ENCODE measurements at places on chromosomes 7 and 10.

- no peak for DNase-seq
Measured at GRCh38 chr10:633279-634245, 55.9 kb downstream of the DIP2C start.

- DNase-seq = no peak
Measured at GRCh38 chr10:70804421-70804808, 11.3 kb upstream of the SGPL1 start.

DNA sequence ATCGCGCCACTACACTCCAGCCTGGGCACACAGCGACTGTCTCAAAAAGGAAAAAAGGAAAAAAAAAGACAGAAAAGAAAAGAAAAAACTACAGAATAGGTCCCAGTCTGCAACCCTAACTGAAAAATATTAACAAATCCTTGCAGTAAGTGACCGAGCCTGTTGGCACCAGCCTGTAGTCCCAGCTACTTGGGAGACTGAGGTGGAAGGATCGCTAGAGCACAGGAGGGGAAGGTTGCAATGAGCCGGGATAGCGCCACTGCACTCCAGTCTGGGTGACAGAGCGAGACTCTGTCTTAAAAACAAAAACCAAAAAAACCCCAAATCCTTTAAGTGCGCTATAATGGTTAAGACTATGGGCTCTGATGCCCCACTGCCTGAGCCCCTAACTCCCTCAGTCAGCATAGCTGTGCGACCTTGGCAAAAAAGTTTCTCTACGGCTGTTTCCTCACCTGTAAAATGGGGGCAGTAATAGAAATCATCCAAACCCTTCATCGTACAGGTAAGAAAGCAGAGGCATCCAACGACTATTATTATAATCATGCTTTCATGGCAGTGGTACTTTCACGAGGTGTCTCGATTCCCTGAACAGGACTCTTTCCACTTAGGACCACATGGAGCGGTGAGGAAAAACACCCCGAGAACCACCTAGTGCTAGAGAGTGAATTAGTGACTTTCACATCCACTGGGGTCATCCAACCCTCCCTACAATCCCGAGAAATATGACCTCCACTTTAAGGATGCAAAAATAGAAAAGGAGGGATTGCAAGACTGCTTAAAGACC, 755 bp downstream of the TOMM7 start:
- no peak for DNase-seq

DNA sequence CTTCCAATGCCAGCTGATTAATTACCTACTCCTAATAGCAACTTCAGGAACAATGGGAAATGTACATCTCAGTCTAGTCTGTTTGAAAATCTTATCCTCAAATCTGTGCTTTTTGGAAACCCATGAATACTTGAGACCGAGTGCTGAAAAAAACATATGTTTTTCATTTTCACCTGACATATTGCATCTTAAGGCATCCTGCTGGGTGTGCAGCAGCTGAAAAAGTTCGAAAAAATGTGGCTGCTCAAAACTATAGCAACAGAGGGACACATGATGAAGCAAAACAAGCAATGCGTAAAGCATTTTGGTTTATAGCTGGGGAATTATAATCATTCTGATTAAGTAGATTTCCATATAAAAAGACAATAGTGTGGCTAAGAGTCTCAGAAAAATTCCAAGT, 218.0 kb downstream of the CREB5 start:
- no peak for DNase-seq

GRCh38 chr7:4689668-4690067, 7.6 kb downstream of the FOXK1 start:
- DNase-seq = no peak

DNA sequence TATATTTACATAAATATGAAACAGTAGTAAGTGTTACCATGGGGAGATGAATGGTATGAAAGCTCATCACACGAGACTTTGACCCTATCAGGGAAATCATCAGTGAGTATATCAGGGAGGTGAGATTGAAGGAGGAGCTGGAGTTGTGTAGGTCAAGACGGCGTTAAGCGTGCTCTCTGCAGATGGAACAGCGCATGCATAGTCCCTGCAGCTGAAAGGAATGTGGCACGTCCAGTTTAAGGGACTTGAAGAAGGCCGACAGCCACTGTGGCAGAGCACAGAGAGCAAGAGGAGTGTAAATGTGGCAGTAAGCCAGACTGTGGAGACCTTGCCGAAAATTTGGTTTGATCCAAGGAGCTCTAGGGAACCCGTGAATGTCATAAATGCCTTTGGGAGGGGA, 38.9 kb downstream of the POU6F2 start:
- no peak for DNase-seq

- peak; percentile 82 for DNase-seq
Measured at GRCh38 chr10:103849880-103850571, 5.3 kb downstream of the SH3PXD2A start.

GRCh38 chr7:40682696-40683095, 547.9 kb downstream of the SUGCT start:
- no peak for DNase-seq

GRCh38 chr10:105559333-105560097, 918.4 kb downstream of the SORCS3 start:
- DNase-seq = no peak

Data from GM03348 (cell line).